Stimulated activated CD4-positive, alpha-beta T cell treated with anti-CD3 and anti-CD28 coated beads, Interleukin-12 subunit alpha, Interleukin-12 subunit beta, amount 100 ng/mL, for 24 hours (primary cell): ENCODE measurements at places on chromosomes 13 and 19.

DNA sequence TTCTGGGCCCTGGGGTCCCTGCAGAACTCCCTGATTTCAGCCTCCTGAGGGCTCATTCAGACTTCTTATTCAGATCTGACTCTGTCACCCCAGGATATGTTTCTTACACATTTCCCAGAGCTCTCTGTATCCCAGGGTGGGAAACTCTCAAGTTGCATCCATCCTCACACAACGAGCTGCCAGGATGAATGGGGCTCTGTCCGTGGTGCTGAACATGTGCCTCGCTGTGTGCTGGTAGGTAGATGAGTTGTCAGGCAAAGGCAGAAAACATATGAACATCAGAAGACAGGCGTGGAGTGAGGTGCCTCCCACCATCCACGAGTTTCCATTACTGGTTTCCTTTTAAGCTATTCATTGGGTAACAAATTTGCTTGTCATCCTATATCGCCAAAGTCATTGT is 11.4 kb upstream of the IGFL1 start:
- no peak for DNase-seq

DNA sequence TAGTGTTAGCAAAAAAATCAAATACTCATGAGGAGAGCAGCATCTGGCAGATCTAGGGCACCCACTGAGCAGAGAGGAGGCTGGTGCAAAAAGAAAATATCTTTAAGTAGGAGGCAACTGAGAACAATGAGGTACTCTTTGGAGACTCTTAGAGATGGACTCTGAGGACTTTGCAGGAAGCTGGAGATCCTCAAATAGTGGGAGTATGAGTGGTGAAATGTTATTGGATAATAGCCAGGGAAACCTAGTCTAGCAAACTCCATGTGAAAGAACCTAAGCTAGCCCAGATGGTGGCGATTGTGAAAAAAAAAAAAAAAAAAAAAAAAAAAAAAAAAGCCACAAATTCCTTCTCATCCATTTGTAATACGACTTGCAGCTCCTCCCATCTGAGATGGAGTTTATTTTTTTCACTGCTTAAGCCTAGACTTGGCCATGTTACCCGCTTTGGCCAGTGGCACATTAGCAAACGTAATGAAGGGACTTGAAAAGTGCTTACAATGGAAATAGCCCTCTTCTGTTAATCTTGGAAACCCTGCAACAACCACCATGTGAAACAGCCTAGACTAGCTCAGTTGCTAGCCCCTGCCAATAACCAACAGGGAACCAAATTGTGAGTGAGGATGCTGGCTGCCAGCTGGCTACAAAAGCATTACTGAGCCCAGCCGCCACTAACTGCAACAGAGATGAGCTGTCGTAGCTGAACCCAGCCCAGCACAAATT is 476.2 kb downstream of the KLF12 start:
- no peak for DNase-seq

DNA sequence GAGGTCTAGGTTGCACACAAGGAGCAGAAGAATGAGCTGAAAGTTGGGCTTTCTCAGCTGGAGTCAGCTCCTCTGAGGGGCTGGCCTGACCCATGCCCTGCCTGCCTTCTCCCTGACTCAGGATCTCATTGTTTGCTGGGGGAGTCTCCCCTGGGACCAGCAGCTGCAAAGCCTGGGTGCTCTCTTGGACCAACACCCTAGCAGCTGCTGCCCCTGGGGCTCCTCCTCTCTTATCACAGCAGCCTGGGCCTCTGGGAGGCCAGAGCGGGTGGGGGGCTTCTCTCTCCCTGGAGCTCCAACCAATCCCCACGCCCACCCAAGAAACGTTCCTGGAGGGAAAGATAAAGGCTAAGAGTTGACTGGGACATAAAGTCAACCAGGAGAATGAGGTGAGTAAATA is 1.6 kb upstream of the FCGBP start:
- no peak for DNase-seq

GRCh38 chr13:77338961-77339401 is 12.1 kb upstream of the MYCBP2 start:
- DNase-seq, result no peak

DNA sequence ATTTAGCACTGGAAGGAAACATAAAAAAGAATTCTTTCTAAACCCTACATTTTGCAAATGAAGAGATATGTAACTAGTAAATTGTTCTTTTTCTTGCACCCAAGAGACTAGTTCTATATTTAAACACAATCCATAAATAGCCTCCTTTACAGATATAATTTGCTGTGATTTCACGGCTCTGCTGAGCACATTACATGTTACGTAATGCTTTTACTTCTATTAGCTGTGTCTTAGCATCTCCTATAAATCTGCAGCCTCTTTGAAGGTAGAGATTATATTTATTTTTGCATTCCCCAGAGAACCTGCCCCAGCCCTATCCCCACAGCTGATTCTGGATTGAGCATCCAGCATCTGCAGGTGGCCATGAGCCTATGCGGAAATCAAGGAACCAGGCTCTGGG is 32.2 kb downstream of the LACC1 start:
- no peak for DNase-seq

DNA sequence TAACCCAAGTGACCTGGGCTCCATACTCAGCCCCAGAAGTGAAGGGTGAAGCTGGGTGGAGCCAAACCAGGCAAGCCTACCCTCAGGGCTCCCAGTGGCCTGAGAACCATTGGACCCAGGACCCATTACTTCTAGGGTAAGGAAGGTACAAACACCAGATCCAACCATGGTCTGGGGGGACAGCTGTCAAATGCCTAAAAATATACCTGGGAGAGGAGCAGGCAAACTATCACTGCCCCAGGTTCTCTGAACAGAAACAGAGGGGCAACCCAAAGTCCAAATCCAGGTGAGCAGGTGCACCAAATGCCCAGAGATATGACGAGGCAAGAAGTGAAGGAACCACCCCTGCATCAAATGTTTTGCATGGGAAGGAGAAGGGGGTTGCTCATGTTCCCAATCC is 6.1 kb upstream of the CEACAM7 start:
- no peak for DNase-seq

GRCh38 chr19:2329501-2329916 is 1.0 kb downstream of the SPPL2B start:
- DNase-seq, result no peak

DNA sequence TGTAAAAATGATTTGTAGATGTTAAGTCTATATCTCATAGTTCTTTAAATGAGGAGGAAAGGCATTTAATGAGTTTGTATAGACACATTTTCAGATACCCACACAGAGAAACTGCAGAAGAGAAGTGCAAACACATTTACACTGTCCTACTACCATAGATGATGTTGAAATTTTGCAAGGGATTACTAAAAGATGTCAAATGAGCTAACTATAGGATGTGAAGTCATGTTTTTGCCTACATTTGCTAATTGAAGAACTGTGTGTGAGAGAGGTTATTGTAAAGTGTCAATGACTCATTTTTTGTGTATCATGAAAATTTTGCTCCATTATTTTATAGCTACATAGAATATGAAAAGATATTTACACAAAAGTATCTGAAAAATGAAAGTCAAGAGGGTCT is 178.9 kb downstream of the ITGBL1 start:
- no peak for DNase-seq

DNA sequence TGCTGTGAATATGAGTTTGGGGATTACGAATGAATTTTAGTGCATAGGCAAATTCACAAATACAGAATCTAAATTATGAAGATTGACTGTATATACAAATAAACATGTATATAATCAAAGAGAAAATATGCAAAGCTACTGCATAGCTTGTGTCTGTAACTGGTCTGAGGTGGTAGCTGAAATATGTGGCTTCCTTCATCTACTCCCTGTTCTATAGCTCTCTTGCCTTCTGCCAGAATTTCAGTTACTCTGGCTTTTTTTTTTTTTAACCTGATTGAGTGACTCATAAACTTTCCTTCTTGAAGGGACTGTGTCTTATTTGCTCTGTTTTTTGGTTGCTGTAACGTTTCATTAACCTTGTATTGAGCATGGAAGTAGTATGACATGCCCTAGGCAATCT is 26.6 kb downstream of the DNAJC3 start:
- DNase-seq, result no peak

DNA sequence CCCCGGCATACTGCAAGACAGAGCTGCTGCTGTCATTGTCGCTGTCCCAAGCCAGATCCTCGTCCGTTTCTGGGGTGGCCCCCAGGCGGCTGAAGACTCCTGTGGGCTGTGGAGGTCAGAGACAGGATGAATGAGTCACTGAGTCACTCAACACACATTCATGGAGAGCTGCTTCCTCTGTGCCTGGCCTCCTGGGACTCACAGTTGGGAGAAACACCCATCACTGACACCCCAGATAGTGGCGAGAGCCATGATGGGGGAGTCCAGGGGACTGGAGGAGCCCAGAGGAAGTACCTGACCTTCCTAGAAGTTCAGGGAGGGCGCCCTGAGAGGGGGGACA is 26.0 kb downstream of the C19orf47 start:
- no peak for DNase-seq

- DNase-seq, result no peak
These were observed 103.5 kb upstream of the TSC22D1 start for GRCh38 chr13:44679597-44679996.

GRCh38 chr19:40530091-40530901 is 46.4 kb upstream of the SHKBP1 start:
- no peak for DNase-seq

DNA sequence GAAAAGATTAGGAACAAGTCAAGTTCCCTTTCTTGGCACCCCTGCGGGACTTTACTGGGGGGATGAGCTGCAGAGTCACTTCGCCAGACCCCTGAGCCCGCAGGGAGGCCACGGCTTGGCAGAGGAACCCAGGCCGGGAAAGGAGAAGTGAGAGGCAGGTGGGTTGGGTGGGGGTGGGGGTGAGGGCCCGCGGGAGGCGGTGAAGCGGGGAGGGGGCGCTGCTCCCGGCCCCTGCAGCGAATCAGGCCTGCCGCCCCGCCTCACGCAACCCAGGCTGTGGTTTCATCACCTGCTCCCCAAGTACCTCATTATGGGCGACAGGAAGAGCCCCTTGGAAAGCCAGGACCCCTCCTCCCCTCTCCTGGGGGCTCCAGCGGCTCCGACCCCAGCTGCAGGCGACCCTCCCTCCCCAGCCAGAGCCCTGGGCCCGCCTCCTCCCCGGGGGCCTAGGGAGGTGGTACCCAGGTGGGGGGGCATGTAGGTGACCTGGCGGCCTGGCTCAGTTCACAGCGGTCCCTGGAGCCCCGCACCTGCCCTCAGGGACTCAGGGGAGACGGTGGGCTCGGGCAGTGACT is 9.5 kb downstream of the MEF2B start:
- no peak for DNase-seq

DNA sequence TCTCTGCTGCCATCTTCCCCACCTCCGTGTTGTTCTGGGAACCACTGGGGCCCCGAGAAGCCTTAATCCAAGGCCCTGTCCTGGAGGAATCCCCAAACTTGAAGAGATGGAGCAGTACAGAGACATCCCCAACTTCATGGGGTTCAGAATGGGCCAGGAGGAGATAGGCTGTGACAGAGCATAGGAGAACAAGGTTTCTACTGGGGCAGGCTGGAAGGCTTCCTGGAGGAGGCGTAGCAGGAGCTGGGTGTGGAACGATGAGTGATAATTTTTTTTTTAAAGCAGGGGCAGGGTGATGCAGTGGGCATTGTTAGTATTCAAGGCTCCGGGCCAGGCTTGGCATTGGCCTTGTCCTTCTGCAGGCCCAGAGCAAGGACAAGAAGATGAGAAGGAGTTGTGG is 3.3 kb downstream of the CYP4F8 start:
- DNase-seq, result no peak

GRCh38 chr13:92974905-92975429 is 251.6 kb upstream of the GPC6 start:
- no peak for DNase-seq

DNA sequence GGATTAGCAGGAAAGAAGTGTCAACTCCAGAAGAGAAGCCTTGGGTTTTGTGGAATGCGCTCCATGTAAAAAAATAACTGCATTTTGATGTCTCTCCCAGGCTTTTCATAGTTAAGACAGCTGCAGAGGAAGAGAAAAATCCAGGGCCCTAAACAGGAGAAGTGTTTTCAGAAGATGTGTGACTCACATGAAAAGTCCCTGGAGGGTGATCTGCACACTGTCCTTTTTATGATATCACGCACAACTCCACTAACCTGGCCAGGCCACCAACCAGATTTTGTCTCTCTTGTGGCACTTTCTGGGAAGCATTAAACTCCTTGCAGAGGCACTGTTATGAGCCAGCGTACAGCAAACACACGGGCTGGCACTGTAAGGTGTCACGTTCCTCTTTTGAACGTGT is 267.3 kb downstream of the FGF9 start:
- no peak for DNase-seq

GRCh38 chr13:52454459-52454819 is 839 bp upstream of the CKAP2 start:
- no peak for DNase-seq

DNA sequence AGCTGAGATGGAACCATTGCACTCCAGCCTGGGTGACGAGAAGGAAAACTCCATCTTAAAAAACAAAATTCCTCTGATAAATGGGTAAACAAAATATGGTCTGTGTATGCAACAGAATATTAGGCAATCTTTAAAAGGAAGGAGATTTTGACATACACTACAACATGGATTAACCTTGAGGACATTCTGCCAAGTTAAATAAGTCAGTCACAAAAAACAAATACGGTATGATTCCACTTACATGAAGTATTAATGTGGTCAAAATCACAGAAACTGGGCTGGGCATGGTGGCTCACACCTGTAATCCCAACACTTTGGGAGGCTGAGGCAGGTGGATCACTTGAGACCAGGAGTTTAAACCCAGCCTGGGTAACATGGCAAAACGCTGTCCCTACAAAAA is 3.0 kb upstream of the ZNF444 start:
- DNase-seq, result no peak

DNA sequence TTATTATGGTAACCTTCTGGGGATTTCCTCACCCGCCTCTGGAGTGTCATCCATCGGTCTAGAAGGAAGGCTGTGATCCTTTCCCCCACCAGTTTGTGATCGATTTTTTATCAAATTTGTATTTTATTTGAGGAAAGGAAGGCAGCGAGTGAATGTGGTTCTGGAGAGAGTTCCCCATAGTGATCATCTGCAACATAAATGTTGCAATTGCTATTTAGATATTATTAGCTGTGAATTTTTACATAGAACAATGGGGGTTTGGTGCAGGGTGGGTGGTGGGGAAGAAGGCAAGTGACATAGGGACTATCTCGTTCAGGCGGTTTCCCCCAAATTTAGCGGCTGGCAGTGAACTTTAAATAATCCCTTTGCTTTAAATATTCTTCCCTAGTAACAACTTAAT is 1.2 kb downstream of the CDK8 start:
- DNase-seq, result no peak

GRCh38 chr13:31351376-31351775 is 151.6 kb downstream of the B3GLCT start:
- DNase-seq, result no peak

GRCh38 chr19:34808566-34808965 is 35.6 kb upstream of the ZNF599 start:
- no peak for DNase-seq

- DNase-seq, result no peak
These were observed 750 bp upstream of the AMH start for GRCh38 chr19:2248136-2249009.
